ENCODE measurements at places on chromosomes 6 and 20.
A peak's percentile ranks its signal among the peaks of the same experiment; 100 is the strongest.

DNA sequence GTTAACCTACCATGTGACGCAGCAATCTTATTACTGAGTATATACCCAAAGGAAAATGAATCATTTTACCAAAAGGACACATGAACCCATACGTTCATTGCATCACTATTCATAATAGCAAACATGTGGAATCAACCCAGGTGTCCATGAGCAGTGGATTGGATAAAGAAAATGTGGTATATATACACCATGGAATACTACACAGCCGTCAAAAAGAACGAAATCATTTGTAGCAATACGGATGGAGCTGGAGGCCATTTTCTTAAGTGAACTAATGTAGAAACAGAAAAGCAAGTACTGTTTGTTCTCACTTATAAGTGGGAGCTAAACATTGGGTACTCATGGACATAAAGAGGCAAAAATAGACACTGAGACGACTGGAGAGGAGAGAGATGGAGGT lies 44.2 kb downstream of the TBPL1 start:
- no peak for DNase-seq

GRCh38 chr6:90003069-90003795 lies 109.0 kb downstream of the GJA10 start:
- DNase-seq = no peak

DNA sequence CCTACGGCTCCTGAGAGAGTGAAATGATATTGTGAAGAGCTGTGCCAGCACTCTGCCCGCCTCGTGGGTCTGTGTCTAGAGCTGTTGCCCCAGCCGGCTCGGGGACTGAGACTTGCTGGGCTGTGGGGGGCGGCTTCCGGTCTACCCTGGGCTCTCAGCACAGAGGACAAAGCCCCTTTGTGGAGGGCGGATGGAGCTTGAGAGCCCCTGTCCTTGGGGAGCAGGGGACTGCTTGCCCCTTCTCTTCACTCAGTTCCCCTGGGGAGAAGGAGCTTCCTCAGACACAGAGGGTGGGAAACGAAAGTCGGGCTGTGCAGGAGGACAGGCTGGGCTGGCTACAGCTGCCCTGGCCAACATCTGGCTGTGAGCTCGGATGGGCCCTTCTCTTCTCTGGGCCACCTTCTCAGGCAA lies 11.0 kb downstream of the SRC start:
- DNase-seq = no peak

DNA sequence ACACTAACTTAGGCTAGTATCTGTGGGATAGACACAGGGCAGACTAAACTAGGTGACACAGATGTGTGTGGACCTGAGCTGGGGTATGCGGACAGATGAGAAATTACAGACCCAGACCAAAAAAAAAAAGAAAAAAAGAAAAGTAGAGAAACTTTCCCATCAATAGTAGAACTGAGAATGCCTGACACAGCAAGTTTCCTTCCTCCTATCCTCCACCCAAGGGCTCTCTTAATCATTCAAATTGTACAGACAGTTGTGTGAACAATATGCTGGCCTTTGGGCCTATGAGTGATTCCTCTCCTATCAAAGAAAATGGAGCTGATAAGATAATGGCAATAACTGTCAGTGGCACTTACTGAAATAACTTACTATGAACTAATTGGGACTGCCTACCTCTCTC lies 226.7 kb upstream of the PRDM1 start:
- DNase-seq = no peak

GRCh38 chr6:142280927-142281326 lies 20.9 kb upstream of the ADGRG6 start:
- no peak for DNase-seq

GRCh38 chr20:10093087-10093591 lies 58.4 kb downstream of the ANKEF1 start:
- no peak for DNase-seq

- DNase-seq = no peak
Observed at GRCh38 chr6:56601390-56601789, 41.3 kb downstream of the DST start.

GRCh38 chr20:47024461-47024937 lies 129.9 kb downstream of the EYA2 start:
- DNase-seq = no peak

DNA sequence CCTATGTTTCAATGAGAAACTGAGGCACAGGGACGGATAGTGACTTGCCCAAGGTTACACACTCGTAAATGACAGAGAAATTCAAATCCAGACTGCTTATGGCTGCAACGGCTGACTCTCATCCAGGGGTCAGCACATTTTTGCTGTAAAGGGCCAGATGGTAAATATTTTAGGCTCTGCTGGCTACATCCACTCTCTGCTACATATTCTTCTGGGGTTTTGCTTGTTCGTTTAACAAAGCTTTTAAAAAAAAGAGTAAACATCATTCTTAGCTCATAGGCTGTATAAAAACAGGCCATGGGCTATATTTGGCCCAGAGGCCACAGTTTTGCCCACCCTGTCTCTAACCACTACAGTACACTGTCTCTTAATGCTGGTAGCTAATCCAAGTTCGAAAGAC lies 103.4 kb downstream of the PREX1 start:
- DNase-seq = no peak

- DNase-seq = no peak
Observed at GRCh38 chr20:50187403-50188051, 3.1 kb upstream of the CEBPB start.

GRCh38 chr20:3922223-3922982 lies 33.2 kb downstream of the PANK2 start:
- no peak for DNase-seq

GRCh38 chr20:43554369-43554768 lies 4.5 kb upstream of the SGK2 start:
- no peak for DNase-seq

DNA sequence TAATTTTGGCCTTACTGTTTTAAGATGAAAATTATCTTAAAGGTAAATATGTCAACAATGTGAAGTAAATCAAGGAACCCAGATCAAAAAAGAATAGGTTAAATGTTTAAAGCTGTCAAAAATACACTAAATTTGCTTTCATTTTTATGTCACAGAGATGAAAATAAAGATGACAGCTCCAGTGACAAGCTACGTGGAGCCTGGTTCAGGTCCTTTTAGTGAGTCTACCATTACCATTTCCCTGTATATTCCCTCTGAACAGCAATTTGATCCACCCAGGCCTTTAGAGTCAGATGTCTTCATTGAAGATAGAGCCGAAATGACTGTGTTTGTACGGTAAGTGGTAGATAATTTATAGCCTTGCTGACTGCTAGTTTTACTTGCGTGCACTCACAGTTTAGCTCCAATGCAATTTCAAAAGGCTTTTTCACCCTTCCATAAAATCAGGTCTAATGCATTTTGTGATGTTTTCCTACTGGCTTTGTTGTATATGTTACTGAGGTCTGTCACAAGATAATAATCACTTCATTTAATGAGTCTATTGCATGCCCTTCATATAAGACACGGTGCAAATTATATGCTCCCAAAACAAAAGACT lies 1.9 kb downstream of the HEBP2 start:
- no peak for DNase-seq

DNA sequence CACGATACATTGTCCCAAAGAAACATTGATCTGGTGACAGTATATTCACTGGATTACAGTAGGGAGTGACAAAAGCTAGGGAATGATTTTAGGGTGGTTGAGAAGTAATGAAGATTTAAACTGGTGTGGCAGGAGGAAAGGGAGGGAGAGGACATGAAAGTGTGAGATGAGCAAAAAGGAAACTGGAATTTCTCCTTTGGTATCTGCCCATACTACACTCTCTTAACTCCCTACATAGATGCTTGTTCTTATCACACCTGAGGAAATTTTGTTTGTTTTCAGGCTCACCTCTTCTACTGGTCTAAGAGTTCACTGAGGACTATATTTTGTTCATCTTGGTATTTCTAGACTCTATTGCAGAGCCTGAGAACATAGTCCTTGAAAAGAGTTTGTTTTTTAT lies 44.9 kb upstream of the CEP162 start:
- no peak for DNase-seq

- DNase-seq = no peak
Observed at GRCh38 chr6:132282696-132283095, 118.6 kb downstream of the MOXD1 start.

DNA sequence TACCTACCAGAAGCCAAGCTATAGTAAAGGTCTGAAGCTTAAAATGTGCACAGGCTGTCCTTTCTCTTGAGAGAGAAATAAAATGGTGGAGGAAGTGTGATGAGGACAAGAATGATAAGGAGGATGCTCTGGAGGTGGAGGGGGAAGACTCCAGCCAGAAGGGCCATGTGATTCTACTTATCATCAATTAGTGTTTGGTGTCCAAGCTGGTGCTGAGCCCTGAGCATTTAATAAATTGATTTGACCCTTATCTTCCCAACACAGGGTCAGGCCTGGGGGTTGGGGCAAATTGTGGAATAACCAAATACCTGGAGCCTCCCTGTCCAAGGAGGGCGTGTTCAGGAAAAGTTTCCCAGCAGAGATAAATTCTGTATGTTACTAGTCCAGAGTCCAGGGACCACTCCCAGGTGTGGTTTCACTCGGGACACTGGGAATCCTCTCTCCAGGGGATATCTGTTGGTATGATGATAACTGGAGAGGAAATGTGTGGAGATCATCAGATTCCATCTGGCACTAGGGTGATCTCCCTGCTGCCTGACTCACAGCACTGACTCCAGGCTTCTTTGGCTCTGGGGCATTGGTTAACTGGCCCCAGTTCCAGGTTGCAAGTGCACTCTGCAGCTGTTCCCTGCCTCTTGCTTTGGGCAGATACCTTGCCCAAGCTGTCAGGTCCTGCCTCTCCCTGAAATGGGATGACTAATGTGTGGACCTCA lies 3.8 kb upstream of the MYBL2 start:
- DNase-seq = no peak

DNA sequence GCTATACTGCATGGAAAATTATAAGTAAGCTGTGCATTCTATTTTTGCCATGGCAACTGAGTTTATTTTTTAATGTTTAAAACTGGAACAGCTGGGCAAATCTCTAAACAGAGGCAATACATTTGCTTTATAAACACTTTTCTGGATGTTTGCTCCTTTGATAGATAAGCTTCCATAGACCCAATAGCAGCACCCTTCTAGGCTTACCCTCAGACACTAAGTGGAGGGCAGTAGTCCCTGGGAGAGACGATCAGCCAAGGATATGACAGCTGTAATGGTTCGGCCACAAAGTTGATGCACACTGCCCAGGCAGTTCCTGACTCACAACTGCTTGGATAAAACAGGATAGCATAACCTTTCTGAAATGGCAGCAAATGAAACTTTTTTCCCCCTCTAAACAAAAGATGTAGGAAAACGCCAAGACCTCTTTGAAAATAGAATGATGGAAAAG lies 8.5 kb upstream of the MRPS10 start:
- DNase-seq = no peak

GRCh38 chr20:29472606-29473005 lies 1784.9 kb upstream of the DEFB115 start:
- no peak for DNase-seq

DNA sequence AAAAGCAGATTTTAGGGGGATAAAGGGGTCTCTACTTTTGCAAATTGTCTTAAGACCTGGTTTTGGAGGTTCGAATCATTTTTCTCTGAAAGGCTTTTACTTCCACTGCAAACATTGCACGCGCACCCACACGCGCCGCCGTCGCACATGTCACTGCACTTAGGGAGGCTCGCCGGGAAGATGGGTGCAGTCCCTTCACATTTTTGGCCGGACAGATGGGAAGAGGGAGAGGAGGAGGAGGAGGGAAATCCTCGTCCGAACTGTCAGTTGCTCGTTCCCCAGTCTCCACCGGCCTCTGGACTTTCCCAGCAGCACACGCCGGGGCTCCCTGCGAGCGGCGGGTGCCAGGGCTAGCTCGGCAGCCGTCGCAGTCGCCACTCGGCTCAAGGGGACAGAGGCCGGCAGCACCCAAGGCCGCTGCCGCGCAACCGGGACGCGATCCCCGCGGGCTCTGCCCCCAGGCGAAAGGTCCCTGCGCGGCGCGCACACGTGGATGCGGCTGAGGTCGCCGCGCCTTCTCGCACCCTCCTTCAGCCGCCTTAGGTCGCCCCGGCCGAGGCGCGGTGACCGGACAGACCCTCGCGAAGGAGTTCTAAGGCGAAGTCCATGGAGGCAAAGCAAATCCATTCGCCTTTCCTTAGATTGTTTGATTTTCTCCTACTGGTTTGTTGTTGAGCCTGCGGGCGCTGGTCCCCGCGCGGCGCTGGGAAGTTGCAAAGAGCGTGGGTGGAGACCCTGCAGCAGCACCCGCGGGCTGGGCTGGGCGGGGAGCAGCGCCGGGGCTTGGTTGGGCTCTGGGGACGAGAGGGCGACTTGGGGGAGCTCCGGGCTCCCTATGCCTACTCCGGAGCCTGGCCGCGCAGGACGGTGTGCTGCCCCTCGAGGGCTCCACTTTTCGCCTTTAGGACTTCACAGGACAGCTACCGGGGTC lies 1.2 kb downstream of the MYB start:
- DNase-seq = peak; percentile 43

DNA sequence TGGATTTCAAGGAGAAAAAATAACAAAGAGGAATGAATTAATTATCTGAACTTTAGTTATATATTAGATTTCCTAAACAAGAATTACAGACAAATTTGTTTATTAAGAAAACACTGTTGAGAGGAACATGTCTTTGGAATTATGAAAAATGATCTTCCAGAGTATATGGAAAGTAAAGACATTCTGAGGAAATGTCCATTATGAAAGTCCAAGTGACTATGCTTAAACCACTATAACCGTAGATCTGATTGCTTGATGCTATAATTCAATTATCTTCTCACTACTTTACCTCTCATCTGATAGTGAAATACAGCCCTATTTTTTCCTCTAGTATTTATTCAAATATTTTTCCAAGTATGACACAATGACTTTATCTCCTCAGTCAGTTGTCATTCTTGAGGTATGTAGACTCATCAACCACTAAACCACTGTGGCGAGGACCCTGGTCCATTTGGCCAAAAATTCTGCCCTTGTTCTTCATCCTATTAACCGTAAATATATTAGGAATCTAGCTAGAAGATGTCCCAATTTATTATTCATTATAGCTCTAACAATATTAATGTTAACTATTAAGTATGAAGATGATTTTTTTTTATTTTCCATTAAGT lies 37.3 kb upstream of the AHI1 start:
- no peak for DNase-seq

DNA sequence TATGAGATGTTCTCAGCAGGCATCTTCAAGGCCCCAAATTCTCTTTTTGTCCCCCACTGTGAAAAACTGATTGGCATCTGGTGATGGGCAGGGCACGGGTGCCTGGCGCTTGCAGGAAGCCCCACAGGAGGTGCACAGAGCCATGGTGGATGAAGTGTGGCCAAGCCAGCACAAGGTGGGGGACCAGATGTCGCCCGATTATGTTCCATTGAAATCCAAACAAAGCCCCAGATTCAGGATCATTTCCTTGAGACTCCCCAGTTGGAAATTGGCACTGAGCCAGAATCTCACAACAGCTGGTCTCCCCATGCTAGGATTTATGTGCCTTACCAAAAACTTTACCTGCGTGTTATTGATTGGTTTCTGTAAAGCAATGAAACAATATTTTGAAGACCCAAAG lies 186.1 kb downstream of the ADAT2 start:
- DNase-seq = peak; percentile 8

GRCh38 chr6:15359335-15359862 lies 113.5 kb downstream of the JARID2 start:
- DNase-seq = no peak

- DNase-seq = no peak
Observed at GRCh38 chr6:26359765-26360164, 5.2 kb upstream of the BTN3A2 start.
